Stimulated activated naive B cell treated with anti-CD40 and anti-IgM and Interleukin-4, amounts not matched to agents 10 μg/mL and 1 μg/mL and 100 μg/mL, for 72 hours (primary cell): ENCODE measurements at places on chromosomes 2 and 18.

DNA sequence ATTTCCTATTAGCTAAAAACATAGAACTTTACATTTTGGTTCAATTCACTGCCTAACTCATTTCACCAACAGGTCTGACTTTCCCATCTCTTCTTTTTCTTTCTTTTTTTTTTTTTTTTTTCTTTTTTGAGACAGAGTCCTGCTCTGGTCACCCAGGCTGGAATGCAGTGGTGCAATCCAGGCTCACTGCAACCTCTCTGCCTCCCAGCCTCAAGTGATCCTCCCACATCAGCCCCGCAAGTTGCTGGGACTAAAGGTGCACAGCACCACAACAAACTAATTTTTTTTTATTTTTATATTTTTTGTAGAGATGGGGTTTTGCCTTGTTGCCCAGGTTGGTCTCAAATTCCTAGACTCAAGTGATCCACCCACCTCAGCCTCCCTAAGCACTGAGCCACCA is 57.8 kb upstream of the HNRNPA3 start:
- no peak for DNase-seq

DNA sequence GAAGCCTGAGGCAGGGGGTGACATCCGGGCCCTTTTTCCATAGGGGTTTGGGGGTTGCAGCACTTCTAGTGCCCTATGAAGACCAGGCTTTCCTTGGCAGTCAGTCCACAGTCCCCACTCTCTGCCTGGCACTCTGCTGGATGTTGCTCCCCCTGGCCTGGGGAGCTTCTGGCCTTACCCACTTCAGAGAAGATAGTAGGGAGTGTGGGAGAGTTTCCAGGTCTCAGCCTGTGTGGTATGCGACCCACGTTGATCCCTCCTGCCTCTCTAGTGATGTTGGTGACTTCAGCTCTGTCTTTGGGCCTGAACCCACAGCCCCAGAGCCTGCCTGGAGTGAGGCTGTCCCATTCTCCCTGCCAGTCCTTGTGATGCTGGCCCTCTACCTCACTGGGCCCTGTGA is 105.6 kb downstream of the STPG4 start:
- no peak for DNase-seq

GRCh38 chr2:88187927-88188326 is 17.8 kb downstream of the THNSL2 start:
- no peak for DNase-seq

DNA sequence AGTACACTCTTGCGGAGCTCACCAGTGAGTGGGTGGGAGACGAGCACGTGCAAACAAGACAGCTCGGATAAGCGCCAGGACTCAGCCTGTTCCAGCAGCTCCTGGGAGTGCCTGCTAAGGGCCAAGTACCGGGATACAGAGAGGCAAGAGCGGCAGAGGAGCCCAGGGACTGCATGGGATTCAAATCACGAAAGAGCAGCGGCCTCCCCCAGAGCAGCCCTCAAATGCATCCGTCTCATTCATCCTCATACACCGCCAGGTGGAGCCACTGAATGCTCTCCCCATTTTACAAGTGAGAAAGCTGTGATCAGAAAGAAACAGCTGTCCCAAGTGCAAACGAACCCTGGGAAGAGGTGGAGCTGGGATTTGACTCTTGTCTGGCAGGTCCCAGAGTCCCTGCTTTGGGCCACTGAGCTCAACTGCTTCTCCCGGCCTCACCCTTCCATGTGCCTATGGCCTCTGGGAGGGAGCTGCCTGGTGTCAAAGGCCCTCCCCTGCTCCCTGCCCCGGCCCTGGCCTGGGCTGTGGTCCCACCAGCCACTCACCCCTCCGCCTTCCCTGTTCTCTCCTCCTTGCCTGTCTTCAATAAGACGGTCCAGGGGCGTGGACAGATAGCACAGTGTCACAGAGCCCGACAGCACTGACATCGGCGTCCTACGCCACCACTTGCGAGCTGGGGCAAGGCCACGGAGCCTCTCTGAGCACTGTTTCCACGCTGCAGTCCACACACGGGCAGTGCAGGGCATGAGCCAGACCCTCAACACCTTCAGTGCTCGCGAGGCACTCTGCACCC is 72.8 kb upstream of the TAF1B start:
- DNase-seq, result no peak

DNA sequence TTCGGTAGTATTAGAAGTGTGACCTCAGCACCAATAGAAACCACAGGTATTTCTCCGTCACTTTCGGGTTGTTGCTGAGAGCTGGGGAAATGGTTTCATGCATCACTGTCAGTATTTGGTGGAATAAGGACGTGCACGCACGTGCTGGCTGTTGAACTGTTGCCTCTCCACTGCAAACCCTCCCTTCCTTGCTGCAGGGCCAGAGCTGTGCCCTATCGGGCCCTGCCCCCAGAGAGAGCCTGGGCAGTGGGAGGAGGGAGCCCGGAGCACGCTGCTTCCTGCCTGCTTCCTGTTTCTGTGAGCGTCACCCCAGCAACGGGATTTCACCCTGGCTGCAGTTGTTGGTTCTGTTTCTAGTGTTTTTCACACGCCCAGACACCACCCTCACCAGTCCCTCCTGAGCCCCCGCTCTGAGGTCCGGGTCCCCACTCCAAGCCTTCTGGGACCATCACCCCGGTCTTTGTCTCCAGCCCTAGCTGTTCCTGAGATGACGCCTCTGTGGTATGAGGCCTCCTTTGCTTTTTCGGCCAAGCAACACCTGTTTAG is 47.4 kb downstream of the LRRFIP1 start:
- peak; percentile 91 for DNase-seq

GRCh38 chr18:54440292-54440691 is 82.6 kb downstream of the C18orf54 start:
- no peak for DNase-seq

GRCh38 chr18:61196750-61197149 is 136.5 kb upstream of the CDH20 start:
- DNase-seq, result no peak

GRCh38 chr2:2646433-2647051 is 315.5 kb upstream of the MYT1L start:
- no peak for DNase-seq

GRCh38 chr2:158509928-158510797 is 53.4 kb downstream of the PKP4 start:
- DNase-seq, result no peak

GRCh38 chr2:21183306-21183705 is 59.5 kb downstream of the TDRD15 start:
- no peak for DNase-seq

DNA sequence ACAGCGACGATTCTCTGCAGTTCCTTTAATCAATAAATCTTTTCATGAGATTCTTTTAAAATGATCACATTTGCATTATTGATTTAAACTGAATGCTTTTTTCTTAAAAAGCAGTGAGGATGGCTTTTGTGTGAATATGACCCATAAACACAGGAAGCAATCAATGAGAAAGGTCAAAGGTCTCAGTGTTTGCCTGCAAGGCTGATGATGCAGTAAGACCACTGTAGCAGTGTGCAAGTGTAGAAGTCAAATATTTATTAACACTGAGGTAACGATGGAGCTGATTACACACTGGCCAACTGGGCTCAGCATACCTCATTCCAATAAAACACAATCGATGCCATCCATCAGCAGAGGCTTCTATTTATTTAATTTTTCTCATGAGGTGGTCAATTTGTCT is 633.5 kb downstream of the DCDC2C start:
- no peak for DNase-seq

DNA sequence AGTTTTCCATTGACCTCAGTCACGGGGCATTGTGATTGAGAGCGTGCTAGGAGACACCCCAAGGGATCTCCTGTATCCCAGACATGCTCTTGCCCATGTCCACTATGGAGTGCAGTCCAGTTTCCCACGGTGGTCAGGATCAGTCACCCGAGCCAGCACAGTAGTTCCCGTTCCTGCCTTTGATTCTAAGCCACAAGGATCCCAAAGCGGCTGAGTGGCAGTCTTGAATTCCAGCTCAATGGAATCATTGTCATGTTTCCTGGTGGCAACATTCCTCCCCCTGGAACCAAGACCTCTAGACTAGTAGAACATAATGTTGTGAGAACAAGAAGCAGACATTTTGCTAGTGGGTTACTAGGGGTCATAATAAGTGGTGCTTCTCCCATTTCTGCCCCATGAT is 154.3 kb downstream of the SEPTIN10 start:
- DNase-seq, result no peak

DNA sequence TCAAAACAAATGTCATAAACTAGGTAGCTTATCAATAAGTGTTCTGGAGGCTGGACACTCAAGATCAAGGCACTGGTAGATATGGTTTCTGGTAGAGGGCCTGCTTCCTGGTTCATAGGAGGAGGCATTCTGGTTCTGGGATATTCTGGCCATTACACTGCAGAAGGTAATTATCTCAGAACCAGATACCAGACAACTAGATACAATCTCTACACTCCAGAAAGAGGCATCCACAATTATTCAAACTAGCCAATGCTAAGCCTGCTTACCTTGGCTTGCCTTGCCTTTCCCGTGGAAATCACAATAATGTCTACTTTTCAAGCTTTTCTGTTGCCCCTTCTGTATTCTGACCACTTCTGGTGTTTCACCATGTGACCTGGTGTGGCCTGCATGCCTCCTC is 785.2 kb upstream of the GYPC start:
- DNase-seq, result no peak

DNA sequence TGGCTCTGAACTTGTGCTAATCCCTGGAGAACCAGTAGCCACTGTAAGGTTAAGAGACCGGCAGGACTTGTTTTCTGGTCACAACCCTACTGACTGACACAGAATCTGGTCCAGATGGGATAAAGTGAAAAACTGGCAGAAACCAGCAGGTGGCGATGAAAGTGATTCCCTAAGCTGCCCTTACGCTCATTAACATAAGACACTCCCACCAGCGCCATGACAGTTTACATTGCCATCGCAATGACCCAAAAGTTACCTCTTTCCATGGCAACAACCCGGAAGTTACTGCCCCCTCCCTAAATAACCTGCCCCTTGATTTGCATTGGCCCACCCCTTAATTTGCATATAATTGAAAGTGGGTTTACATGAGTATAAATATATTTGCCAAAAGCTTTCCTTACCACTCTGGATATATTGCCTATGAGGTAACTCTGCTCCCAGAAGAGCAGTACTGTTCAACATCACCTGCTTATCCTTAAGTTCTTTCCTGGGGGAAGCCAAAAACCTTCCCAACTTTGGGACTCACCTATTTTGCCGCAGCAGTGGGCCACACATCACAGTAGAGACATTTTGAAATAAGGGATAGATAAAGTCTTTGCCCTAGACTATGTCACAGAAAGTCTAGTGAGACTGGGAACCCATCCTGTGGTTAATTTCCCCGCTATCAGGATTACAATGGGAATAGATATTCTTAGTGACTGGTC is 35.8 kb upstream of the AFF3 start:
- DNase-seq, result peak; percentile 39

- no peak for DNase-seq
These were observed 852.1 kb downstream of the CPS1 start for GRCh38 chr2:211408483-211408891.

DNA sequence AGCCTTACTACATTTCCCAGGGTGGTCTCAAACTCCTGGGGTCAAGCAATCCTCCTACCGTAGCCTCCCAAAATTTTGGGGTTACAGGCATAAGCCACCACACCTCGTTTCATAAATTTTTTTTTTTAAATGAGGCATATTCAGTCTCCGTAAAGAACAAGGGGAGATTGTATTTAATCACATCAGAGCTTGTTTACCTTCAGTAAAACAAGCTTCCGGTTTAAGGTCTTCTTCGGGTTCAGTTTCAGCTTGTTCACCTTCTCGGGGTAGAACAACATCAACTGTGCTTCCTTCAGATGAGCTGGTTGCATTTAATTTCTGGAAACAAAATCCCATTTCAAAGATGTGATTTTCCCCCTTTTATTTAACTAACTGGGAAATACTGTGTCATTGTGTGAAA is 88.6 kb downstream of the SCN3A start:
- no peak for DNase-seq

GRCh38 chr2:231084565-231084964 is 27.9 kb downstream of the PSMD1 start:
- no peak for DNase-seq

GRCh38 chr18:48019557-48020325 is 89.3 kb upstream of the SMAD2 start:
- no peak for DNase-seq

- no peak for DNase-seq
These were observed 318.7 kb downstream of the CELF4 start for GRCh38 chr18:37246779-37247340.

DNA sequence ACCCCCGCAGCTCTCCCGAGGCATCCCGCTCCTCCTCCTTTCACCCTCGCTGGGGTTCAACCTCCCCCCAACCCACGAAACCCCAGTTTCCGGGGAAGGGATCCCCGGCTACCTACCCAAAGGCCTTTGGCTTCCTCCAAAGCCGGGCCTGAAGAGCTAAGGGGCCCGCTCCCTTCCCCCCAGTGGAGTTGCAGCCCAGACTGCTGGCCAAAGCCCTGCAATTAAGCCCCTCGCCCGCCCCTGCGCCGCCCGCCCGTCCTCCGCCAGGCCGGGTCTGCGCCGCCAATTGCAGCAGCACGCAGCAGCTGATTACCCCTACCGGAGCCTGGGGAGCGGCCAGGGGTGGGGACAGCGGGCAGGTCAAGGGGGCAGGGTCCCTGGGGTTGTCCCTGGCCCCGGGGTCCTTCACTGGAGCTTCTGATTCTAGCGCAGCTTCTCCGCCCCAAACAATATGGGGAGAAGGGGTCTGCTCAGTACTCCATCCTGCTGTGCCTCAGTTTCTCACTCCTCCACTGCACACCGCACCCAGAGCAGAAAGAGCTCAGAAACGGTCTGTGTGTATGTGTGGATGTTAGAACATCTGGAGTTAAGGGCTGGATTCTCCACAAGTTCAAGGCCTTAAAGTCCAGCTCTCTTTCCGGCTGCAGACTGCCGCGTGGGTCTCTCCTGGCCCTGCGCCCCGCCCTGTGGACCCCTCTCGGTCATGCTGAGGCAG is 16.9 kb downstream of the WNT10A start:
- DNase-seq, result no peak

DNA sequence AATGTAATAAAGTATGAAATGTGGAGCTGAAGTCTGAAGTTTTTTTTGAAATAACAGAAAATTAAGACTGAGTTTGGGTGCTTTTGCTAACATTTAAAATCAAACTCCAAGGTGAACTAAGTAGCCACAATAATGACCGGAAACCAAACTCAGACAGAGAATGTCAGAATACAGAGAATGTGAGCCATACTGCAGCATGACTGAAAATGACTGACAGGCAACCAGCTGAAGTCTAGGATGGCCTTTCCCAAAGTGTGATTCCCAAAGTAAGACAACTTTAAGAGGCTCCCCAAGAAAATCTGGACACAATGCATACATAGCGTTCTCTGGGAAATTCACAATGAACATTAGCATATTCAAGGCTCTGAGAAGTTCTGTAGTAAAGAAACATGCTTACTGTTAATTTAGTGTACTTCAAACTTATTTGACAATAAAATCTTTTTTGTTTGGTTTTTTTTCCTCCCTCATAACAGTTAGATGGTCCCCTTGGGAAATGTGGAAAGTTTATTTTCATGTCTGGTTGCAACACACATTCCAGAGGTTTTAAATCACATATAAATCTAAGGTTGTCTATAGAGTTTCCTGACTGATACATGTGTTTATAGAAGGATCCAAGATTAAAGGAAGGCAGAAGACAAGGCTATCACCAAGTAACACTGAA is 28.6 kb downstream of the PLA2R1 start:
- DNase-seq, result no peak
